ENCODE measurements at places on chromosomes 4 and X.

GRCh38 chr4:159142241-159142640 lies 39.4 kb downstream of the RAPGEF2 start:
- no peak for DNase-seq

DNA sequence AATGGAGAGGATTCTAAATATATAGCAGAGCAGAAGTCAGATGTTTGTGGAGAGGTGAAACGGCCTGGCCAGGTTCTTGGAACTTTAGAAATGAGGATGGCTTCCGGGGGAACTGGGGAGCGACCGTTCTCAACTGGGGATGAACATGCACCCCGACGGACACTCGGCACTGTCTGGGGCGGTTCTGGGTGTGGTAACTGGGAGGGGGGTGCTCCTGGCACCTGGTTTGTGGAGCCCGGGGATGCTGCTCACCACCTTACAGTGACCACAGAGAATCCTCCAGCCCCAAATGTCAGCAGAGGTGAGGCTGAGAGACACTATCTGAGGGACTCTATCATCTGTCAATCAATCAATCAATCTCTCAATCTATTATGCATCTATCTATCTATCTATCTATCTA lies 69.0 kb upstream of the PPP2R3B start:
- no peak for DNase-seq

DNA sequence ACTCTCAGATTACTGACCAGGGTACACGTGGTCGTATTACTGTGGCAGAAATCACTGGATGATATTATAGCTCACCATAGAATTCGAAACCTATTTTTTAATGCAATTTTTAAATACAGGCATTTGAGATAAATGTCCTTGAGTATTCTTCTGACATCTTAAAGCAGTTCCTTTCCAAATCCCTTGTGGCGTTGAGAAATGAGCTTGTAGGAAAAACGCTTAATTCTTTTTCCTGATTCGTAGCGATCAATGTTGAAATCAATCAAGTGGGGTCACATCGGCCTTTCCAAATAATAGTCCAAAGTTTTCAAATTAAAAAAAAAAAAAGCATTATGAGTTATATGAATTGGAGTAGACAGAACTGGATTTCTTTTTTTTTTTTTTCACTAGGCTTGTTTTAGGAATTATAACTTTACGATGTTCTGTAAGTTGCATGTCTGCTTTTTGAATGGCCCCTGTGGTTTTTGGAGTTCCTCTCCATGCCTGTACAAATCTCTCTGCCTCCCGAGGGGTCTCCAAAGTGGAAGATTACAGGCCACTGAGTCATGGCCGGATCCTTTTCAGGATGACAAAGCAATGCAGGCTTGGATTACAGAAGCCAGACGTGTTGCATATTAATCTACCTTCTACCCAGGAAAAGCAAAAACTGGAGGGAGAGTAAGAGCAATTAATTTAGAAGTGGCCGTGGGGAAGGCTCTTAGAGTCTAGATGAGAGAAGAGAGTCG lies 226.1 kb downstream of the SHOX start:
- no peak for DNase-seq

- no peak for DNase-seq
These were observed 37.7 kb upstream of the ENPP6 start for GRCh38 chr4:184255361-184255760.

GRCh38 chr4:74667944-74668343 lies 126.4 kb downstream of the BTC start:
- DNase-seq, result no peak

DNA sequence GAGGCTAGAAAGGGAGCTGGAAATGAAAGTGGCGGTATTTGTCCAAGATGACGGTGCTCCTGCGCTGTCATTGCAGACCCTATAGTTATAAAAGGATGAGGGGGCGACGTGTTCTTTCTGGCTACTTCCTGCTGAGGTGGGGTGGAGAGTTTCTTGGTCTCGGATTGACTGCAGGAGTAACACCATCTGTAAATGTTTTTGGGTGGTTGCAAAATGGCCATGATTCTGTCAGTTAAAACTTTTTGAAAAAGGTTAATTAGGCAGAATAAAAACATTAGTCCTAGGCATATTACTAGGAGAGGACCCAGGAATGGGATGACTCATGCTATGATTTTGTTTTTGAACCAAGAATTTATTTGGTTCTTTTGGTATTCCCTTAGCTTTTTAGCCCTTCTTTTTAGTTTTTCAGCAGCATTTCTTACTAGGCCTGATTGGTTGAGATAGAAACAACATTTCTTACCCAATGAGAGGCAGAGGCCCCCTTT lies 53.1 kb downstream of the USP11 start:
- DNase-seq, result no peak

DNA sequence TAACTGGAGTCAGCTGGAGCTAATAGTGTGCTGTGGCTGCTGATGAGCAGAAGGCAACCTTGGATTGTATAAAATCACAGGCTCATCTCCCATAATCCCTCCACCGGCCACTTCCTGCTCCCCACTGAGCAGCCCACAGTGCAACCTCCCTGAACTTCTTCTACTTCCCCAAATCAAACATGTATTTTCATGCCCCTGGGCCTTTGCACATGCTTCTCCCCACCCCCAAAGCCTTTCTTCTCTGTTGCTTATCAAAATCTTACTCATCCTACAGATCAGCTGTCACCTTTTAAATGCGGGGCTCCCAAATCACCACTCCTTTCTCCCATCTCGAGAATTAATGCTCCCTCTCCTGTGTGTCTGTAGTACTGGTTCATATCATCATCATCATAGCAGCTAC lies 35.8 kb downstream of the RHOH start:
- DNase-seq, result no peak

GRCh38 chr4:15945516-15945915 lies 7.0 kb upstream of the FGFBP1 start:
- DNase-seq, result no peak

DNA sequence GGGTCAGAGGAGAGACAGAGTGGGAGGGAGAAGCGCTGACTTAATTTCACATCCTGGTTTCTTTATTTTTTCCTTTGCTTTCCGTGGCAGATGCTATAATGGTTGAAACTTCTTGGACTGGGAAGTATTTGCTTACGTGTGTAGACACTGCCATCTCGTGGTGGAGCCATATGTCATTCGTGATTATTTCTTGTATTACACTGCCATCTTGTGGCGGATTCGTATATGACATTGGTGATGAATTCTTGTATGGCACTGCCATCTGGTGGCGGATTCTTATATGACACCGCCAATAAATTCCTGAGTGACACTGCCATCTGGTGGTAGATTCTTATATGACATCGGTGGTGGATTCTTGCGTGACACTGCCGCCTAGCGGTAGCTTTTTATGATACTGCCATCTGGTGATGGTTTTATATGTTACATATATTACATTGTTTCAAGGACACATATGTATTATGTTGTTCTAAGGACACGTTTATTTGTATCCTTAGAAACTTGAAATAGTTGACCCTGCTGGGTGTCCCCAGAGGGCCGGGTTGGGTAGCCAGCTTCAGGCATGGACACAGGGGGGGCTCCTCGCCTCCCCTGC lies 37.3 kb upstream of the CLCN4 start:
- peak; percentile 81 for DNase-seq

GRCh38 chrX:63508668-63509067 lies 157.5 kb upstream of the SPIN4 start:
- DNase-seq, result no peak

DNA sequence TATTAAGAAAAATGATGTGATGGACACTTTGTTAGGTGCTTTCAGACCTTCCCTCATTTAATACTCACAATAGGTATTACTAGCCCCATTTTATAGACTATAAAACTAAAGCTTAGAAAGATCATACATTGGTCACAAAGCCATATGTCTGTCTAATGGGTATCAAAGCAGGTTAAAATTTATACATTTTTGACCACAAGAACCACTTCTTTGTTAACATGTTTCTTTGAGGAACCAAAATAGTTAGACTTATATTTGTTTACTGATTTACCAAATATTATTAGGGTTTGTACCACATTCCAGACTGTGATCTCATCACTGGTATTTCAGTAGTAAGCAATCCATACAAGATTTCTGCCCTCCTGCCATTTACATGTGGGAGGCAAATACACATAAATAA lies 363.3 kb downstream of the NAF1 start:
- DNase-seq, result no peak

All from CD4-positive, alpha-beta T cell treated with Interleukin-17A for 1 hour (primary cell).